ENCODE measurements at places on chromosomes 5 and 9.

DNA sequence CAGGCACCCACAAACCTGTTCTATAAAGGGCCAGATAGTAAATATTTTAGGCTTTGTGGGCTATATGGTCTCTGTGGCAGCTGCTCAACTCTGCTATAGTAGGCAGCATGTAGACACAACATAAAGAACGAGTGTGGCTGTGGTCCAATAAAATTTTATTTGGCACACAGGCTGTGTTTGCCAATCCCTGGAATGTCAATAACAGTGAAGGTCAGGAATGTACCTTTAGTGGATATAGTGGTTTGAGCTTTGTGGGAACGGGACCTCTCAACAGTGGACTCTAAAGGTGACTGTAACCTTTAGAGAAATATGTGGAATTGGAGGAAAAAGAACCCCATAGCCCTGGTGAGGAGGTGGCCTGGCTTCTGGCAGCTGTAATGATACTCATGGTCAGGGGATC lies 145.2 kb downstream of the MAST4 start:
- DNase-seq, result no peak

- no peak for DNase-seq
These were observed 362.9 kb upstream of the ZNF608 start for GRCh38 chr5:125109293-125109692.

DNA sequence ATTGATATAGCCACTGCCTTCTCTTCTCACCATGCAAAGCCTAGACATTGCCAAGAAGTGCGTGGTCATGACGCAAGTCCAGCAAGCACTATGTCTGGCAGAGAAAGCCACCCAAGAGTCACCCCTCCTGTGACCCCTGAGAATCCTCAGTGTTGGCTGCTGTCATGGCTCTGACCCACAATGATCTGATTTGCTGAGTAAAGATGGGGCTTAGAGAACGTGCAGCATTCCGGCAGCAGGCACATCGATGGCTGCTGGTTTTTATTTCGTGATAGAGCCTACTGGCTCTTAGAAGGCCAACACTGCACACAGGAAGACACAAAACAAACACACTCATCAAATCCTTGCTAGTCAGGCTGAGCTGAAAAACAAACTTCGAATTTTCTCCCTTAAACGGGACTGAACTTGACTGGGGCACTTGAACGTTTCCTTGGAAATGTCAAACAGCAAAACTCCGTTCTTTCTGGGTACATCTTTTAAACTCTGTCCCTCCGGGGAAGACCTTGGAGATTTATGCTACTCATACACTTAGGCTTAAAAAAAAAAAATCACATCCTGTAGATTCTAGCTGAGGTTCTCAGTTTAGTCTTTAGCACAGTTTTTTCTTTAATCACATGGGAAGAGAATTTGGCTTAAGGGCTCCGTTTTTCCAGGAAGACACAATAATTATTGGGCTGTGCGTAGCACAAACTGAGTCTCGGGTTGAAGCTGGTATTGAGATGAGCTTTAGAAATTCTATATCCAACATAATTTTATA lies 88.2 kb upstream of the BASP1 start:
- no peak for DNase-seq

DNA sequence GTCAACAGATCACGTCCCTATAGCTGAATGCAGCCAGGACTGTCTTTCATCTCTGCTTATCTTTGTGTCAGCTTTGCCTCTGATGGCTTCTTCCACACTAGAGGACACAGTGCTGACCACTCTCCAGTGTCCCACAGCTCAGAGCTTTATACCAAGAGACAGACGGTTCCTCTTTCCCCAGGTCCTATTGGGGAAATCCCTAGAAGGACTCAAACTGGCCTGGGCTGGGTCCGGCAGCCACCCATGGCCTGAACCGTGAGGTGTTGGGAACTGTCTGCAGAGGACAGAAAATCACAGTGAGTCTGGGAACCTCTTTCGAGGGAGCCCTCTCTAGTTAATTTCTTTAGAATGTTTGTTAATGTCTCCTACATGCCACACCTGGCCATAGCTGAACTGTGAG lies 68.3 kb upstream of the SHB start:
- no peak for DNase-seq

DNA sequence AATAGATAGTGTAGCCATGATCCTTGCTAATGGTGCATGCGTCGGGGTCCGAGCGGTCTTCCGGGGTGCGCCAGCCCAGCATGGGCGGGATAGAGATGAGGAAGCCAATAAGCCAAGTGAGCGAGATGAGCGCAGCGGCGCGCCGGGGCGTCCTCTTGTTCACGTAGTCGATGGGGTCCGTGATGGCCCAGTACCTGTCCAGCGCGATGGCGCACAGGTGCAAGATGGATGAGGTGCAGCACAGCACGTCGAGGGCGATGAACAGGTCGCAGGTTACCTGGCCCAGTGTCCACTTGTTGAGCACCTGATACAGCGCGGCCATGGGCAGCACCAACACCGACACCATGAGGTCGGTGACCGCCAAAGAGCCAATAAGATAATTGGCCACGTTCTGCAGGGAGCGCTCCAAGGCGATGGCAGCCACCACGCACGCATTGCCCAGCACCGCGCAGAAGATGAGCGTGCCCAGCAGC lies 1.1 kb downstream of the HTR1A start:
- no peak for DNase-seq

DNA sequence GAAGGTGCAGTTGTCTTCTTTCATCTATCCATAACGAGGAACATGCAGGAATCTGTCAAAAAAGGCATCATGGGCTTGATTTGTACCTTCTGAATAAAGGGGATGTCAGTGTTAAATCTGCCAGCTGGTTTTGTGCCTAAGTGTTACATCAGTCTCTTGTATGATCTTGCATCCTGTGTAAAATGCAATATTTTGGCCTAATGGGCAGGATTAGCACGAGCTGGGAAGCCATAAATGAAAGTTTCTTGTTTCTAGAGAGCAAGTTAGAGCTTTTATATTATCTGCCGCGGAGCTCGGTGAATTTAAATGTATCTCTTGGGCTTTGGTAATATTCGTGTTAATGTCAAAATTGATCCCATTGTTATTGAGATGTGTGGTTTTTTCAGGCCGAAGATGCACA lies 526.1 kb upstream of the WWC1 start:
- no peak for DNase-seq

GRCh38 chr9:101528015-101528414 lies 5.6 kb upstream of the RNF20 start:
- no peak for DNase-seq

DNA sequence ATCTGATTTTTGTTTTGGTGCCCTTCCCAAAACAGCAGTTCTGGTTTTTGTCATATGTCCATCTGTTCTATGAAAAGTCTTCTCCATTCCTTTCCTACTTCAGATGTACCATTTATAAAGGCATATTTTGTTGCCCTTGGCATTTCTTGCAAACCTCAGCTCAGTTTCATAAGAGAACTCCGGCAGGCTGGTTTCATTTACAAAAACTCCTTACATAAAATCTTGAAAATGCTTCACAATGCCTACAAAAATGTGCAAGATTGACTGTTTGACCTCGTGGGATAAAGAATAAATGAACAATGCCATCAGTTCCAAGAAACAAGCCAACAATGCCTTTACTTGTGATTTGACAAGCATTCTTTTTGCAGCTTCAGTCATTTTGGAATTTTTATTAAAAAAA lies 39.1 kb upstream of the CTNNAL1 start:
- no peak for DNase-seq

GRCh38 chr9:127931092-127931881 lies 710 bp upstream of the PIP5KL1 start:
- DNase-seq, result no peak

GRCh38 chr5:61702784-61703183 lies 370.7 kb downstream of the ZSWIM6 start:
- no peak for DNase-seq

DNA sequence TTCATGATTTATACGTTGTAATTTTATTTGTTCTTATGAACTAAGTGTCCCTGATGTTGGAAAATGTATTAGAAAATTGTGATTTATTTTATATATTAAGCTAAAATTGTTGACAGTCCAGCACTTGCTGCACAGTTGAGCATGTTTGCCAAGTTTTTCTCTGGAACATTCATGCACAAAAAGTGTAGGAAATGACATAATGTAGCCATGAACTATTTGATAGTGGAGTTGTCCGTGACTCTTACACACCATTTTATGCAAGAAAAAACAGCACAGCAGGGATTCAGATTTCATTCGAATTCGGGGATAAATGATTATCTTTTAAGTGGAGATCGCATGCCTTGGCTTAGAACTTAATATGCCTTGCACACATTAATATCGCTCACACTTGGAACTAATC lies 708.6 kb upstream of the WWC1 start:
- DNase-seq, result no peak

- no peak for DNase-seq
These were observed 82.8 kb downstream of the SLC1A3 start for GRCh38 chr5:36689225-36689624.

GRCh38 chr9:77667151-77667550 lies 19.0 kb upstream of the GNA14 start:
- DNase-seq, result no peak

GRCh38 chr9:18893046-18893445 lies 140.0 kb downstream of the SAXO1 start:
- DNase-seq, result no peak

DNA sequence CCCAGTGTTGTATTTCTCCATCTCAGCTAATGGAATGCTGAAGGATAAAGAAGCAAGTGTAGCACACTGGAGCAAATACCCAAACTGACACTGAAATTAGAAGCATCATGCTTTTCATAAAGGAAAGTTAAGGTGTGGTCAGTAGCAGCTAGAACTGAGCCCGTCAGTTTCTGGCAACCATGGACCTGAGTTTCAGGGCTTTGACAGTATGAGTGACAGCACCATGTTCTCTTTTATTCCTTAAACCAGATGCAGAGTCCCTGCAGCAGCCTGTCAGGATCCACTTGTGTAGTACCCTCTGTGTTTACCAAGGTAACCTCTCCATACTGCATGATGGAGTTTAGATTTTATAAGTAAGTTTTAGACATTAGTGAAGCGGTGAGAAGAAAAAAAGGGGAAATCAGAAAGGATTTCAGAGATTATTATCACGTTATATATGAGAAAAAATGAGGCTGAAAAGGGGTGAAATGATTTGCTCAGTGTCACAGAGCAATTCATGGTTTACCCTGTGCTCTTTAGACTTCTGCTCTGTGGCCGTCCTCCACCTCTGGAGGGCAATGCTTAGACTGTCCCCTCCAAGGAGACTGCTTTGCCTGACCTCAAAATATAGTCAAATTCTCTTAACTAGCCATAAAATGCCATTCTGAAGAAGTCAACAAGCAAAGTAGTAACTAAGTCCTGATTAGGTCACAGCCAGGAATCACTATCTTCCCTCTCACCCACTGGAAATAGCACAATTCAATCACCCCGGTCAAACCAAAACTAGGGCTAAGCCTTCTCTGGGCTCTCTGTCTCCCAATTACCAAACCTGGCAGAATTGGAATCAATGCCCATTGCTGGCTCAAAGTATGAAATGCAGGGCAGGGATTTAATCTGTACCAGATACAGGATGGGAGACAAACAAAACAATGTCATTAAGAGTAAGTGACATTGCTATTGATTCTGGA lies 10.5 kb upstream of the MYOT start:
- DNase-seq, result no peak

DNA sequence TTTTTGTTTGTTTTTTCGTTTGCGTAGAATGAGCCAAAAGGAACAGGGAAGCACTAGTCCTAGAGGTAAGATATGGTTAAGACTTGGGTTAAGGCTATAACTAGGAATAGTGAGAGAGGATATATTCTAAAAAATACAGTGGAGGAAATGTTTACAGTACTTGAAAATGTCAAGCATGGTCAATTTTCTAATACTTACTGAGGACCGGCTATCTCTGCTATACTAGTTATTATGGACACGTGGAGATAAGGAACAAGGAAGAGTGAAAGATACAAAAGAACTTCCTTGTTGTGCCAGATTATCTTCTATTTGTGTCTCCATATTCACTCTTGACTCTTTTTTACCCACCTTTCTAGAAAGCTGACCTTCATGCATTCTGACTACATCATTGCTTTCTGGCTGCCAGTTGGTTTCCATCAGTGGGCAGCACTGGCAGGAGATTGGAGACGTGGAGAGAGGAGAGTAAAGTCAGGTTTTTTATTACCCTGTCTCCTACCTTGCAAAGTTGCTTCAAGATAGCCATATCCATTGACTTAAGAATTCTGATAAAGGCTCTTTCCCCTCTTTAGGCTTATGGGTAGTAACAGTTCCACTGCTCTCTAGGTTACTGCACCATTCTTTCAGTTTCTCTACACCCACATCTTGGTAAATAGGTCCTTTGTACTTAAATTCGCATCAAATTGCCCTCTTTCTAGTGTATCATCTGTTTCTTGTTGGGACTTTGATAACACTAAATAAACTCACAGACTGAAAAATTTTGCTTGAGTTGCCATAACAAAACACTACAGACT lies 9.0 kb upstream of the RFX3 start:
- DNase-seq, result no peak

DNA sequence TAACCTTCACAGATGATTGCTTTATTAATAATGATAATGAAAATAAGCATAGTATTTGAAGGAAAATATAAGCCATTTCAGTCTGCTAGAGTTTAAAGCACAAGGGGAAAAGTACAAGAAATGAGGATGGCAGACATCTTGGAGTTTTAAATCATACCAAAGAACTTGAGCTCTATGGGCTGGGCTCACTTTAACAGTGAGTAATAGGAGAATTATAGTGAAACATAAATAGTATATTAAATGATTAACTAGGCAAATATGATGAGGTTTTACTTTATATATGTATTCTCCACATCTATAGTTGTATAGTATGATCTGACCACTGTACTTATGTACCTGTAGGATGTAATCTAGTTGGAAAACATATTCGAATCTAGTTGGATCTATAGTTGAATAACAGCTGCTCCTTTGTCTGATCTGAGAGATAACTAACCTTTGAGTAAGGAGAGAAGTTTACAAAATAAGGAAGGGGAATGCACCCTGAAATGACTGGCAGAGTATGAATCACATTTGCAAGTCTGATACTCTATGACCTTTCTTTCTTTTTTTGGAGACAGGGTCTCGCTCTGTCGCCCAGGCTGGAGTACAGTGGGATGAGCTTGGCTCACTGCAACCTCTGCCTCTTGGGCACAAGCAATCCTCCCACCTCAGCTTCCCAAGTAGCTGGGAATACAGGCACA lies 17.6 kb downstream of the MEGF9 start:
- DNase-seq, result no peak
